ENCODE measurements at places on chromosomes 1 and 21. TPM values are rescaled to one million over a fixed set of nuclear protein-coding genes. Genes with fewer than 3 reads are reported as not detected.

GRCh38 chr1:156481527-156481926 lies 19.0 kb downstream of the MEF2D start:
- no peak for DNase-seq

DNA sequence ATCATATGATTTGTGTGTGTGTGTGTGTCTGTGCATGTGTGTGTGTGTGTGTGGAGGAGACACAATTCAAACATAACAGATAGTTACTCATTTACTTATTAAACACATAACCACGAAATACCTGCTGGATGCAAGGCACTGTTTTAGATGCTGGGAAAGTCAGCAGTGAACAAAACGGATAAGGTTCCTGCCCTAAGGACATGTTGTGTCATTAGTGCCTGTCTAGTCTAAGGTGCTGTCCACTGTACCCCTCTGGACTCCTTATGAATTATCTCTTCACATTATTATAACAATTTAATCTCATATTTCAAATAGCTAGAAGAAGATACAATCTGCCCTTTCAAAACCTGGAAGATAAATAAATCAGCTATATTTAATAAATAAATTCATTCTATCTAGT lies 162.4 kb downstream of the PLPPR5 start:
- no peak for DNase-seq

Gene DEPDC1
- polyA plus RNA-seq: 10.8 TPM

Gene EPHA10
- 64.2 TPM for polyA plus RNA-seq

GRCh38 chr1:246319083-246319714 lies 187.9 kb downstream of the SMYD3 start:
- DNase-seq: no peak

Gene GBP1
- 21.5 TPM for polyA plus RNA-seq

All from testis (tissue), 5 donors.